ENCODE measurements at places on chromosomes 4 and X.

DNA sequence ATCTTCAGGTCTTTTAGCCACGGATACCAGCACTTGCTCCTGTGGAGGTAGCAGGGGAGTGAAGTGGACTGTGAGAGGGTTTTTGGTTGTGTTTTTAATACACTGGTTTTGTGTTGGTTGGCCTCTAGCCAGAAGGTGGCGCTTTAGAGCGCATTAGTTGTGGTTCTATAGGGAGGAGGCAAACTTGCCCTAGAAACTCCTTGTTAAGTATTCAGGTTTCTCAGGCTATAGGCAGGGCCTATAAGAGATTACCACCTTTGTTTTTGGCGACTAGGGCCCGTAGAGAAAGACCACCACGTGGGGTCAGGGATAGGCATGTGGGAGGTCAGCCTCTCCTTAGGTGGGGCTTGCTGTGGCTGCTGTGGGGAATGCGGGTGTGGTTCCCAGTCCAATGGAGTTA lies 221.6 kb upstream of the SPANXN4 start:
- DNase-seq, result no peak

GRCh38 chr4:115234405-115235093 lies 121.1 kb upstream of the NDST4 start:
- DNase-seq, result no peak

GRCh38 chrX:67574696-67575095 lies 30.9 kb downstream of the AR start:
- no peak for DNase-seq

DNA sequence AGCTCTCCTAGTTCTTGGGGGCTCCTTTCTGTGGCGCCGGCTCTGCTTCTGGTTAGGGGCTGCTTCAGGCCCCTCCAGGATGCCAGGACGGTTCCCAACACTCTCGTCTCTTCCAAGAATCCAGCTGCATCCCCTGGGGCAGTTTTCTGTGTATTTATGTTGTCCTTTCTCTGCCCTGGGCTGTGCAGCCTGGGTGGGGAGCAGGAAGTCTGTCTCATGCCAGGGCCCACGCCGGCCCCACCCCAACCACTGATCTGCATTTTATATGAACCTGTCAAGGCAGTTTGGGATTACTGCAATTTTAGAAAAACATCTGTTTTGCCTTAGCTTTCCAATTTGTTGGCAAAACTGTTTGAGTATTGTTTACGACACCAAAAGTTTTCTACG lies 14.6 kb downstream of the CTBP1 start:
- no peak for DNase-seq

- DNase-seq, result no peak
Measured at GRCh38 chr4:48914311-48914710, 7.7 kb upstream of the OCIAD2 start.
